Epithelial cell of proximal tubule (primary cell): ENCODE measurements at places on chromosomes 11 and 22. TPM values are rescaled to one million over a fixed set of nuclear protein-coding genes. Genes with fewer than 3 reads are reported as not detected.

The RPS6KB2 gene
- total RNA-seq: 64.1 and 72.9 TPM in 2 replicates

The PNPLA5 gene
- total RNA-seq: not detected in 2 replicates

The WT1 gene
- total RNA-seq: 3.0 and 10.6 TPM in 2 replicates

The TRIM49 gene
- not detected in 2 replicates for total RNA-seq

The NPTXR gene
- 0.58 and 0.72 TPM in 2 replicates for total RNA-seq

The FOLH1 gene
- total RNA-seq: not detected in 2 replicates

The OR5AP2 gene
- total RNA-seq: not detected in 2 replicates

The PIH1D2 gene
- total RNA-seq: 0.12 and 0.36 TPM in 2 replicates

The TMEM25 gene
- total RNA-seq: 25.4 and 40.5 TPM in 2 replicates

The BATF2 gene
- total RNA-seq: 0.35 and 1.1 TPM in 2 replicates

The EFCAB6 gene
- total RNA-seq: 0.07 and 0.23 TPM in 2 replicates

The FDXACB1 gene
- total RNA-seq: 1.1 and 3.8 TPM in 2 replicates

DNA sequence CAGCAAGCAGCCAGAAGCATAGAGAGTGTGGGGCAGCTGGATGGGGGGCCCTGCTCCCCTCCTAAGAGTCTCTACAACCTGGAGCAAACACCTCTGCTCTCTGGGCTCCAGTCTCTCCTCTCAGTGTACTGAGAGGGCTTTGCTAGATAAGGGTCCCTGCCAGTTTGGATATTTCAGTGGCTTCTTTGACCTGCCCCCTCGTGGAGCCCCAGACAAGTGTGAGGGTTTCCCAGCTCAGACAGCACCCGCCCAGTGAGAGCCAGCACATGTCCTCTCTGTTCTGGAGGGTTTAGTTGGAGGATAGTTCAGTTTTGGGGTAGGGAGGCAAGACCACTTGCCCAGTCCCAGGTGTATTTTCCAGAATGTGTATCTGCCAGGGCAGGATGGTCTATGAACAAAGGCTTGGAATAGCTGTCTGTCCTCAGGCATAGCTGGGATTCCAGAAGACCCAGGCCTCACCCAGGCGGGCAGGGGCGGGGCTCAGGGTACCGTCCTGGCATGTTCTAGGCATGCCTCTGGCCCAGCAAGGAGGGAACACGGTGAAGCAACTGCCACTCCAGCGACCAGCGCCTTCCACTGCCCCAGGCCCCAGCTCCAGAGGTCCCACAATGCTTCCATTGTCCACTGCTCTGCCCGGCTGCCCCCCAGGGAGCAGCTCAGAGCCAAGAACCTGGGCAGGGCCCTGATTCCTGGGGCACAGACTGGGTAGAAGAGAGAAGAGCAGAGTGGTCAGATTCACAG lies 7.5 kb upstream of the MICALL1 start:
- no peak for DNase-seq

DNA sequence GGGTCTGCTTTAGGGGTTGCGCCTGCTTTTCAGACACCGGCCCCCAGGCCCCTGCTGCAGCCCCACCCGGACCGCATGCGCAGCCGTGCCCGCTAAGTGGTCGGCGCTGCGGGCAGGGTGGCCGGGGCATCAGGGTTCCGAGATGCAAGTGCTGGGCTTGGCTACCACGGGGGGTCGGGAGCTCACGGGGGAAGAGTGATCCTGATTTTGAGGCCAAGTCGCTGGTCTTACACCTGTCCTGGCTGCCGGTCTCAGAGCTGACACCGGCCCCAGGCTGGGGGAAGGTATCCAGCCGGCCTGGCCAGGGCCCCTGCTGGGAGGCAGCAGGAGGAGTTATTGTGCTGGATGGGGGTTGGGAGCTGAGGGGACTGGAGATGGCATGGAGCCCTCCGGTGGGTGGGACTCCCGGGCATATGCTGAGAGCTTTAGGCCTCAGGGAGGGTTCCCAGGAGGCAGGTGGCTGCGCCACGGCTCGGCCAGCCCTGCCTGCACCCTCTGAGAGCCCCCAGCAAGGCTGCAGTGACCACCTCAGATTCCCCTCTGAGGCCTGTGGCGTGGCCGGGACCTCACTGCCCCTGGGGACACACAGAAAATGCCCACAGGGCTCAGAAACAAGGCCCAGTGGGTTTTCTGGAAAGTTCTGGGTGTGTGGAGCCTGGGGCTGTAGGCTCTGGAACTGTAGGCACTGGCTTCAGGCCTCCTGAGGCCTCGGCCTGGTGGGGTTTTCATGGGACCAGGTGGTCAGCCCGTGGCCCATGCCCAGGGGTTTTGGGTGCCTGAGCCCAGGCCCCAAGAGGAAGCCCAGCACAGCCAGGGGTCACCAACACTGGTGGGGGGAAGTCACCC lies 4.4 kb upstream of the MUC5AC start:
- DNase-seq: no peak

DNA sequence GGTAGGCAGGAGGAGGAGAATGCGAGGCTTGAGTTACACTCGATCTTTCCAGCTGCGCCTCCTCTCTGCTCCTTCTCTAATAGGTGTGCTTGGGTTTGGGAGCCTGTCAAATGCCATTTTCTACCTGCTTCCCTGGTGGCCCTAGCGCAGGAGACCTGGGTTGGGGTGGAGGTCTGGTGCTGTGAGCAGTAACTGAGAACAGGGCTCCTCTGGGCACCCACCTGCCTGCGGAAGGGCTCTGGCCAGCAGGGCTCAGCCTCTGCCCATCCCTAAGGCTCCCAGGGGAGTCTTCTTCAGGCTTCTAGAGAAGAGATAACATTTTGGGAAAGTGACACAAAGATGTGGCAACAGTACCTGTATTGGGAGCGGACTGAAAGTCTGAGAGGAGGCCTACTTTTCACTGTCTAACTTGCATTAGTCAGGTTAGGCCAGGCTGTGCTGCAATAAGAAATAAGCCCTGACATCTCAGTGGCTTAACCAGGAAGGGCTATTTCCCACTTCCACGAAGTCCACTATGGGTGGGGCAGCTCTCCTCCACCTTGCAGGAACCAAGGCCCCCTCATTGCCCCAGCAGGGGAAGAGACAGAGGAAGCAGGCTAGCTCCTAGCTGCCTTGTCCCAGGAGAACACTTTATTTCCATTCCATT lies 7.7 kb upstream of the LTO1 start:
- no peak for DNase-seq

DNA sequence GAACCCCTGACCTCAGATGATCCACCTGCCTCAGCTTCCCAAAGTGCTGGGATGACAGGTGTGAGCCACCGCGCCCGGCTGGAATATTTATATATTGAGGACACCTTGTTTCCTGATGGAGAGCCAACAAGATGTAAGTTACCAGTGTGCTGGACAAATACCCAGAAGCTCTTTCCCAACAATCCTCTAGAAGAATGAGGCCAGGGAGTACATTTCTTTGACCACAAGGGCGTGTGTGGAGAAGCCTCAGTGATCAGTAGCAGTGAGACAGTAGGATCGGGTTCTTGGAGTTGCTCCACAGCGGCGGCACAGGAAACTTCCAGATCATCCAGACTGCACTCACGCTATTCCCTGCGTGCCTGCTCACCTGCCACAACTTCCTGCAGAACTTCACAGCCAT lies 10.3 kb upstream of the POLA2 start:
- DNase-seq: no peak

DNA sequence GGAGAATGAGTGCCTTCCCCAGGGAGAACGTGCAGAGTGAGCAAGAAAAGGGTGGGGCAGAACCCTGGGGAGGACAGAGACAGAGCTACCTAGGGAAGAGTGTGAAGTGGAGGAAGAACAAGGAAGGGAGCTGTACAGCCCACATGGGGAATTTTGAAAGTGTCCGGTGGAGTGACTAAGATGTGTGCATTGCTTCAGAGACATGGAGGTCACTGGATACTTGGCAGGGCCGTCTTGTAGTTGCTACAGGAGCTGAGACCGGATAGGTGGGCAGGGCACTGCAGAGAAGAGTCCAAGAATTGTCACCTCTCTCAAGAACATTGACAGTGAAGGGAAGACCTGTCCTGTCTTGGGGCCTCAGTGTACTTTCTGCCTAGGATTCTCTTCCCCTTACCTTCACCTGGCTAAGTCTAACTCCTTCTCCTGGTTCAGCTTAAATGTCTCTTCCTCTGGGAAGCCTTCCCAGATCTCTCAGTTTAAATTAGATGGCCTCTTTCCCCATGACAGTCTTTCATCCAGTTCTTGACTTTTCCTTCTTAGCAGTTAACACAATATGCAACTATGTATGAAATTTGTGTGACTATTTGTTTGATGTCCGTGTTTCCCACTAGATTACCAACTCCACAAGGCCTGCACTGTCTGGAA lies 9.2 kb upstream of the P2RY6 start:
- peak; percentile 31 for DNase-seq

DNA sequence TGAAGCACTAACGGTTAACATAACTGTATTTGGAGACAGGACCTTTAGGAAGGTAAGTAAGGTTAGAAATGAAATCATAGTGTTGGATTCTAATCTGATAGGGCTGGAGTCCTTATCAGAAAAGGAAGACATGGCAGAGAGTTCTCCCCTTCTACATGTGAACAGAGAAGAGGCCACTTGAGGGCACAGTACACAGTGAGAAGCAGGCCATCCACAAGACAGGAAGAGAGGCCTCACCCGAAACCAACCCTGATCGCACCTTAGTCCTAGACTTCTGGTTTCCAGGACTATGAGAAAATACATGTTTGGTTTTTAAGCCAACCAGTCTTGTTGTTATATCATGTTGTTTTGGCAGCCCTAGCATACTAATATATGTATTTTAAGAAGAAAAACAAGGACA lies 170.0 kb downstream of the LRRC4C start:
- DNase-seq: no peak

DNA sequence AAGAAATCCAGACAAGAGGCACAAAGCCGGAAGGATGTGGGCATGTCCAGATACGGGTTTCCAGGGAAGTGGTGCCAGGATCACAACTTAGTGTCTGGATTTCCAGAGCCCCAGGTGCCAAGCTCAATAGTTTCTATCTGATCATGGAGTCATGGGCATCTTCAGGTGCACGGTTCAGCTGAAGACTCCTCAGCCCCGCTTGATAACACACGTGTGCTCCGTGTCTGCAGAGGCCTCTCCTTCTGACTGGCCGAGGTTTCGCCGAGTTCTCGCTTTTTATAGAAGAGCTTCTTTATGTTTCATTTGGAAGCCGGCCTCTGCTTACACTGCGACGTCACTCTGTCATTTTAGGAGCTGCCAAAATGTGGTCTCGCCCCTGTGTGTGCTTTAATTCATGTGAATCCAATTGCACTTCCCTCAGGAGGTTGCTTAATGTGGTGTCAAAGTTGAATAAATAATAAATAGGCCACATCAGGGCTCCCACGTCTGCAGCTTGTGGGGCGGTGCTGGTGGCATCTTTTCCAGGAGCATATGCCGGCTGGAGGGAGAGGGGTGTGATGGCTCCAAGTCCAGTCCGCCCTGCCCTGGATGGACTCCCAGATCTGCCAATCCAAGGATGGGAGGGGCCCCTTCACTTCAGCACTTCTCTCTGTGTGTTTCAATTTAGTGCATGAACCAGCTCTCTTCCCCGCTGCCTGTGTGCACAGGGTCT lies 1410.8 kb downstream of the TBC1D22A start:
- DNase-seq: no peak

DNA sequence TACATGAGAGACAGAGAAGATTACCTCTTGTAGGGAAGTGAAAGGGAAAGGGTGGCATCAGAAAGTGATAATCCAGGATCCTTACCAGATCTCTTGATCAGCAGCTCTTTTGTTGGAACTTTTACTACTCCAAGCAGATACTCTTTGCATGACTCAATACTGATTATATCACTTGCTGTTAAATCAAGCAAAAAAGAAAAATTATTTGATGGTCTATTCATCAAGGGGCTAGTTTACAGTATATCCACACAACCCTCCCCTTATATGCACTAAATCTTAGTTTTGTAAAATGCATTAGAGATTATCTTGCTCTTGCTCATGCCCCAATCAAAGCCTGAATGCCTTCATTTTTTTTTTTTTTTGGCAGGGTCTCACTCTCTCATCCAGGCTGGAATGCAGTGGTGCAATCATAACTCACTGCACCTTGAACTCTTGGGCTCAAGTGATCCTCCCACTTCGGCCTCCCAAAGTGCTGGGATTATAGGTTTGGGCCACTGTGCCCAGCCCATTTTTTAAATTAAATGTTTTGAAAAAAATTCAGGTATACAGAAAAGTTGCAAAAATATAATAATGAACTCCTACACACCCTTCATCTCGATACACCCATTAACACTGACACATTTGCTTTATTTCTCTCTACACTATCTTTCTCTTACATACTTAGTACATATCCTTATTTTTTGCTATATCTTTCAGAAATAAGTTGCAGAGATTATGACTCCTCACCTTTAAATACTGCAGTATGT lies 76.1 kb upstream of the UCP3 start:
- DNase-seq: peak; percentile 27

- no peak for DNase-seq
These were observed 89.2 kb downstream of the PLEKHA7 start for GRCh38 chr11:16924826-16925560.

- DNase-seq: peak; percentile 60
These were observed 16.1 kb upstream of the OR52H1 start for GRCh38 chr11:5564259-5565019.

DNA sequence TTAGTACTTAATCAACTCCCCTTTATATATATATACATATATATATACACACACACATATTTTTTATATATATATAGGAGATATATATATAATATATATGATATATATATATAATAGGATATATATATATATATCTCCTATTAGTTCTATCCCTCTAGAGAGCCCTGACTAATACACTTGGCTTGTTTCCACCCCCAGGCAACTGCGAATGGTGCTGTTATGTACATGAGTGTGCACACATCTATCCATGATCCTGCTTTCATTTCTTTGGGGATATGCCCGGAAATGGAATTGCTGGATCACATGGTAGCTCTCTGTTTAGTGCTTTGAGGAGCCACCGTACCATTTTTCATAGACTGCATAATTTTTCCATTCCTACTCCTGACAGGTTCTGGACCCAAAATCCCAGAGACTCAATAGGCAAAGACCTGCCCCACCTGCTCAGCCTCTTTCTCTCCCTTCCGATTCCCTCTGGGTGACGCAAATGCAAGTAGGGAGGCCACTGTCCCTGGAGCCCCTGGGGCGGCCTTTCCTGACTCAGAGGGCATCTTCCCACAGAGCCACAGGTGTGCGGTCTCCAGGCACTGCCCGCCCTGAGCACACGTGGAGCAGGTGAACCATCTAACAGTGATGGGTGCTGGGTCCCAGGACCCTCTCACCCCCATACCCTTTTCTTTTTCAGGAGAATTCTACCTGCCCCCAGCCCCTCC lies 12.0 kb downstream of the FGF3 start:
- DNase-seq: no peak

DNA sequence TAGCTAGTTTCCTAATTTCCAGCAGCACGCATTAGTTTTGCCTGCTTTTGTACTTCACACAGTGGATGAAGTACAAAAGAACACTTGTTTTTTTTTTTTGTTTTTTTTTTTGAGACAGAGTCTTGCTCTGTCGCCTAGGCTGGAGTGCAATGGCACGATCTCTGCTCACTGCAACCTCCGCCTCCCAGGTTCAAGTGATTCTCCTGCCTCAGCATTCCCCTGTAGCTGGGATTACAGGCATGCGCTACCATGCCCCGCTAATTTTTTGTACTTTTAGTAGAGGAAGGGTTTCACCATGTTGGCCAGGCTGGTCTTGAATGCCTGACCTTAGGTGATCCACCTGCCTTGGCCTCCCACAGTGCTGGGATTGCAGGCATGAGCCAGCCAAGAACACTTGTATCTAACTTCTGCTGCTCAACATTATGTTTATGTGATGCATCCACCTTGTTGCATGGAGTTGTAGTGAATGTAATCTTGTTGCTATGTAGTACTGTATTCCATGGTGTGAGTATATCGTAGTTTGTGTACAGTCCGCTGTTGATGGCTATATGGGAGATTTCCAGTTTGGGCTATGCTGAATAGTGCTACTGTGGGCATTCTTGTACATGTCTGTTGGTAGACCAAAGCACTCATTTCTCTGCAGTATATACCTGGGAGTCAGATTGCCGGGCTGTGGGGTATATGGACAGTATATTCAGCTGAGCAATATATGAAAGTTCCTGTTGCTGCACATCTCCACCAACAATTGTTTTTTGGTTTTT lies 17.3 kb downstream of the PACS1 start:
- DNase-seq: no peak

- peak; percentile 85 for DNase-seq
These were observed 82.1 kb downstream of the PPP6R3 start for GRCh38 chr11:68542617-68543016.
